ENCODE measurements at places on chromosomes 12 and 14.

- peak; percentile 16 for DNase-seq
These were observed 179.9 kb upstream of the PELI2 start for GRCh38 chr14:55938249-55938791.

GRCh38 chr14:103001226-103001625, 56.1 kb downstream of the CDC42BPB start:
- no peak for DNase-seq

DNA sequence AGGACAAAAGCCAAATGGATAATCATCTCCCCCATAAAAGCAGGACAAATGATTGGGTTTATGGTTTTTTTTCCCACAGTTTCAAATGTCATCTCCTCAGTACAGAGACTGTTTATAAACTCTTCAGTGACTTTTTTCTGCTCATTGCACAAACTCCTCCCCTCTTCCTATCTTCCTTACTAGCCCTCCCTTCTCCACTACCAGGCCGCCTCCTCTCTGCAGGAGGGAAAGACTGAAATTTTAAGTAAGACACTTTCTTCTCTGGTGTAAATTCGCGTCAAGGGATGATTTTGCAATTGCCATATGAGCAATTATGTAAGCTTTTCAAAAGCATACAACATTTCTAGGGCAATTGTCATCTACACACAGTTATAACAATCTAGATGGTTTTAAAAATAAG, 37.0 kb downstream of the BTG1 start:
- no peak for DNase-seq

GRCh38 chr12:71665090-71665463, 976 bp downstream of the THAP2 start:
- peak; percentile 10 for DNase-seq

DNA sequence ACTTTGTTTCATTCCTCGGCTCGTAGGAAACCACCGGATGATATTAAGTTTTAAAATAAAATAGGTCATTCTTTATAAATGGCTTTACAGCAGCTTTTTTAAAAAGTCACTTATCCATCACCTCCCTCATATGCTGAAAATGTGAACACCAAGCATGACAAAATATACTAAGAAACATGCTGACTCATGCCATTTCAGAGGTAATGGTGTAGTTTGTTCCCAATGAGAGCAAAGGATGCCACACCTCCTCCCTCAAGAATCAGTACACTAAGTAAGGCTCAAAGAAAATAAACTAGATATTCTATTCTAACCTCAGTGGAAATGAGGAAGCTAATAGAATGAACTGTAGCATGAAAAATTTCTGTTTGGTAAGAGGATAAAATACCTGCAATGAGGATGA, 5.5 kb upstream of the DIO2 start:
- no peak for DNase-seq

- DNase-seq, result no peak
These were observed 10.5 kb downstream of the C12orf75 start for GRCh38 chr12:105341010-105341409.

DNA sequence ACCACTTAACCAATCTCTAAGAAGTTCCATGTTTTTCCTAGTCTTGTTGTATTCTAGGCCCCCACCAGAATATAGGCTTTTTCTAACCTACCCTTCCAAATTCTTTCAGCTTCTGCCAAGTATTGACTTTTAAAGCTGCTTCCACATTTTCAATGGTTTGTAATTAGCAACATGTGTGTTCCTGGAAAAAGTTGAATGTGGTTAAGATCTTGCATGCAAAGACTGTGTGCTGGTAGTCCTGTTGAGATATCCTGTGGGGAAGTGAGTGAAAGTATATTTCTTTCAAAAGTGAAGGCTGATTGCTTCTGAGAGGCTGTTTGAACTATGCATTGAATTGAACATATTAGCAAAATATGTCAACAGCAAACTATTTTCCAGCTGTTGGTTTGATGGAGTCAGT, 646 bp upstream of the OR6C4 start:
- no peak for DNase-seq

DNA sequence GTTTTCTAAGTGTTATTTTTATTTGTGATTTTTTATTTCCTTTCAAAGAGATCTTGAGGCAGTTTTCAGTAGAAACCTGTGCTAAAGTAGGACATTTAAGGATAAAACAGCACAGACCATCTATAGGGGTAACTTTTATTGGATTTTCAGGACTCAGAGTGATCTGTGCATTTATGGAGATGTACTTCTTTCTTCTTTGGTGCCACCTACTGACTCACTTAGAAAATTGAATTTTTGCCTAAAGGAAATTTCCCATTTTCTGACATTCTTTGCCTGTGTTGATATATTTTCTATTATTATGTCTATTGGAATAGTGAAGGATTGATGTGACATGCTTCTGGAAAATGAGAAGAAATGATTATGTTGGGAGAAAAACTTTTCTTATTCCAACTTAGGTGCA, 113.0 kb downstream of the UNC79 start:
- no peak for DNase-seq

DNA sequence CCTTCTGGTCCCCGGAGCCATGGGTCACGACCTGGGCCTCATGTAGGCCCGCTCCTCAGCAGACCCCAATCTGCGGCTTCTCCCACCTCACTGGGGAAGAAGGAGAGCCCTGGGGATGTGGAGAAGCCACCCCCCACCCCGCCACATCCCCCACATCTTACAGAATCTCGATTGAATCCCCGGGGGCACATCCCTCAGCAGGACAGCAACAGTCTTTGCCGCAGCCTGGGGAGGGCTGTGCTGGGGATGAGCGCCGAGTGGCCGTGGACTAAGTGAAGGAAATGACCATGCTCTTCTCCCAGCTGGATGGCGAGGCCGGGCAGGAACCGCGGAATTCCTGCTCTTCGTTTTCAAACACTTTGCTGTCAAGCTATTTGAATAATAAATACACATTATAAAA, 169.0 kb upstream of the RTL1 start:
- no peak for DNase-seq

- no peak for DNase-seq
These were observed 51.0 kb downstream of the SPPL3 start for GRCh38 chr12:120853188-120853587.

DNA sequence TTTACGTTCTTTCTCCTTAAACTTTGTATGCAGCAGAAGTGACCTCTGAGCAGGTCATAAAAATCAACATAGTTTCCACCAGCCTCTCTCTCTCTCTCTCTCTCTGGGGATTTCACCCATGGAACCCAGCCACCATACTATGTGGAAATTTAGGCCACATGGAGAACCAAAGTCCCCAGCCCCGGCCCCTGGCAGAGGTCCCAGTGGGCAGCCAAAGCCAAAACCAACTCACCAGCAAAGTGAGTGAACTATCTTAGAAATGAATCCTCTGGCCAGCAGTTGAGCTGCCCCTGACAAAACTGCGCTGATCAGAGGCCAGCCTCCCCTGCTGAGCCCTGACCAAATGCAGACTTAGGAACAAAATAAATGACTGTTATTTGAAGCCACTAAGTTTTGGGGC, 9.2 kb downstream of the DUSP6 start:
- no peak for DNase-seq

DNA sequence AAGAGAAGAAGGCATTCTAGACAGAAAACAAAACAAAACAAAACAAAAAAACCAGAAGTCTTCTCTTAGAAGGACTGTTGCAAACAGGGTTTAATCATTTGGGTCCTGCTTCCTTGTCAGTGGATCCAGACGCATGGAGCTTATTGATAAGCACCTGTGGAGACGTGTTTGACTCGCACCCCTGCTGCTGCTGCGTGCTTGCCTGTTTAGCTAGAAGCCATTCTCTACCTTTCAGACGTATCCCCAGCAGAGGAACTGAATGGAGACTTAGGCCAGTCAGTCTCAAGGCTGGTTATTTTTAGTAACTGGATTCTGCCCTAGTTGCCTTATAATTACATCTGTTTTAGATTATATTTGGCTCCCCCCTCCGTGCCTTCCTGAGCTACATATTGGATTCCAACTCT, 186.1 kb upstream of the EEA1 start:
- DNase-seq, result no peak

- DNase-seq, result no peak
These were observed 151.9 kb downstream of the EMP1 start for GRCh38 chr12:13348464-13348863.

GRCh38 chr14:76473481-76474263, 97.7 kb downstream of the ESRRB start:
- DNase-seq, result peak; percentile 35

DNA sequence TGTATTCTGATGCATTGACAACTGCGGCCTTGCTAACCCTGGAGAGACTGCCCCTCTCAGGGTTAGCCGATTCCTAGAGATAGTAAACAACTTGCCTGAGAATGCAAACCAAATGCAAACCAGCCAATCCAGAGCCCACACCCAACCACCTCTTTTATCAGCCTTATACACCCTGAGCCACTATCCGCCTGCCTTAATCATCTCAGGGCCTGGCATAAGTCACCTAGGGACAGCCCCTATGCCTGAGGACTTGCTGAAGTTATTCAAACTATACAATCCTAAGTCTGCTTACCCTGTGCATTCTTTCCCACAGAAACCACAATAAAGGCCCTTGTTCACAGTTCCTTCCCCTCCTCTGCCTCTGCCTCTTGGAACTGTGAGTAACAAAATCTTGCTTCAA, 177.2 kb downstream of the KCNA5 start:
- peak; percentile 15 for DNase-seq

DNA sequence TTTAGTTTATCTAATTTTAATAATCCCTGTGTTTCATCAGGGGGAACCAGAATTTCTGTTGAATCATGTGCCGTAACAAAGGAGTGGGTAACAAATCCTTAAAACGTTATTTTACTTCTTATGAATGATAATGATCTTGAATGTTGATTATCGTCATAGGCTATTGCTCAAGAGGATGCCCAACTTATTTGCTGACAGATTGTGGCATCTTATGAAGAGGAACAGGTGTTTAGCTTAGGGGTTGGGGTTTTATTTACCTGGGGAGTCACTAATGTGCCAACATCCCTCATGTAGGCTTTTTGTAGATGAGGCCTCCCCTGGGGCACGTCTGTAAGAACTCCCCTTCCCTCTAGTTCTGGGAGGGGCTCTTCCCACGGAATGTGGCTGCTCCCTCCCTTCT, 32.4 kb upstream of the TMX1 start:
- no peak for DNase-seq

- no peak for DNase-seq
These were observed 157.1 kb upstream of the GRIN2B start for GRCh38 chr12:14138495-14138894.

DNA sequence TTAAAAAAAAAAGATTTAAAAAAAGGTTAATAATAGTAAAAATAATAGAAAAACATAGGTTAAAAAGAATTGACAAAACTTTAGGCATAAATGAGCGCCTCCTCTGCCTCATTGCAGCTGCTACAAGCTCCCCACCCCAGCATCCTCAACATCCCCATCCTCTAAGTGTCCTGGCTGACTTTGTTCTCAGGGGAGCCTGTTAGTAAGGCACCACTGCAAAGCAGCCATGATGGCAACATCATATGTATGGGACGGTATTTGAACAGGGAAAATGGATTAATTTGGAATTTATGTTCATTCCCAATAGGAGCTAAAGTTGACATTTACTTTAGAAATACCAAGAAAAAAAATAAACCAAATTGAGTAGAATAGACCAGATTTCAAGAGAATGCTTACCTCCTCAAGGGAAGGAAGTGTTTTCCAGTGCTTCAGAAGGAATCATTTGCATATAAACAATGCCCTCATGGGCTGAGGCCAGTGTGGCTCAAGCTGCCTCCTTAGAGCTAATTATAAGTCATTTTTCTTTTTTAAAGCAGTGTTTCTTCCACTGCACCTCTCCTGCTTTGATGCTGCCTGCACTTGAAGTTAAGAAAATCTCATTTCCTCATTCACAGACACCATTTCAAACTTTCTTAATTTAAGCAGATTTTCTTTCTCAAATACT, 59.6 kb downstream of the DACT1 start:
- DNase-seq, result no peak

GRCh38 chr12:65184858-65185229, 15.5 kb downstream of the LEMD3 start:
- no peak for DNase-seq

DNA sequence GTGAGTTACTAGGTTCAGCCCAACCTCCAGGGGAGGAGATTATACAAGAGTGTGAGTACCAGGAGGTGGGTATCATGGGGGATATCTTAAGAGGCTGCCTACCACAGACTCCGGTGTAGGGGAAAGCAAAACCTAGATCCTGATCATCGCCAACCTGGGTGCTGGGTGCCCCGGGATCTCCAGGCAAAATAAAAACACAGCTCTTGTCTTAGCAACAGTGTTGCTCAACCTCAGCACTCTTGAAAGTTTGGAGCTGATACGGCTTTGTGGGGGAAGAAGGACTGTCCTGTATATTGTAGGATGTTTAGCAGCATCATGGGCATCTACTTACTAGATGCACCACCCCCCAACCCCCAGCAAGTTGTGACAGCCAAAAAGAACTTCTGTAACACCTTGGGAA, 74.5 kb downstream of the CCDC60 start:
- DNase-seq, result no peak

- DNase-seq, result no peak
These were observed 141.3 kb downstream of the SMOC1 start for GRCh38 chr14:70020352-70021170.

GRCh38 chr14:97441740-97442362, 644.7 kb downstream of the VRK1 start:
- DNase-seq, result no peak

DNA sequence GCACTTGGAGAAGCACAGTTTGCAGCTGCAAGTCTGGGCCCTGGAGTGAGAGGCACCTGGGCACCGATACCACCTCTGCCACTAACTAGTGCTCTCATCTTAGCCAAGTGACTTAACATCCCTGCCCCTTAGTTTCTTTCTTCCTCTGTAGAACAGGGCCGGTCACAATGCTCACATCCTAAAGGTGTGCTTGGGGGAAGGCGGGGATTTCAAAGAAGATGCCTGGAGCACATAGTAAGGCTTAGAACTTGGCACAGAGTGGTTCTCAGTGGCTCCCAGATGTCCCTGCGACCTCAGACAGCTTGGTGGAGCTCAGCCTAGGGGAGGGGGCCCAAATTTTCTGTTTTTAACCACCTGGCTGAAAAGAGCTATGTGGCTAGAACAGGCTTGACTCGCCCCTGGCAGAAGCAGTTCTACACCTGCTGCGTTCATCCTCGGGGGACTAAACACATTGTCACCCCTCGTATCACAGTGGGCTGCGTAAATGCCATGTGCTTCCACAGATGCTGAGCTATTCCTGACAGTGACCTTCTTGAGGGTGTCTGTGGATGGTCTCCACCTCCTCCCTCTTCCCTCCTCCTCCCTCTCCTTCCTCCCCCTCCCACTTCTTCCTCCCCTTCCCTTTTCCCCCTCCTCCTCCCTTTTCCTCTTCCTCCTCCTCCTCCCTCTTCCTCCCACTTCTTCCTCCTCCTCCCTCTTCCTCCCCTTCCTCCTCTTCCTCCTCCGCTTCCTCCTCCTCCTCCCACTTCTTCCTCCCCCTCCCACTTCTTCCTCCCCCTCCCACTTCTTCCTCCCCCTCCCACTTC, 112.1 kb downstream of the PHETA1 start:
- no peak for DNase-seq

GRCh38 chr14:68343534-68344118, 449.2 kb downstream of the ZFP36L1 start:
- no peak for DNase-seq

GRCh38 chr12:1047898-1048660, 57.1 kb downstream of the ERC1 start:
- no peak for DNase-seq

Data from RPMI8226 (cell line).